Non-pigmented ciliary epithelial cell (primary cell): ENCODE measurements at places on chromosomes 5 and 9.

GRCh38 chr5:122264610-122265009 is 47.4 kb upstream of the SNCAIP start:
- DNase-seq = no peak

- no peak for DNase-seq
Measured at GRCh38 chr5:9817819-9818218, 187.7 kb upstream of the TAS2R1 start.

GRCh38 chr5:53030893-53031292 is 41.7 kb downstream of the ITGA2 start:
- no peak for DNase-seq

DNA sequence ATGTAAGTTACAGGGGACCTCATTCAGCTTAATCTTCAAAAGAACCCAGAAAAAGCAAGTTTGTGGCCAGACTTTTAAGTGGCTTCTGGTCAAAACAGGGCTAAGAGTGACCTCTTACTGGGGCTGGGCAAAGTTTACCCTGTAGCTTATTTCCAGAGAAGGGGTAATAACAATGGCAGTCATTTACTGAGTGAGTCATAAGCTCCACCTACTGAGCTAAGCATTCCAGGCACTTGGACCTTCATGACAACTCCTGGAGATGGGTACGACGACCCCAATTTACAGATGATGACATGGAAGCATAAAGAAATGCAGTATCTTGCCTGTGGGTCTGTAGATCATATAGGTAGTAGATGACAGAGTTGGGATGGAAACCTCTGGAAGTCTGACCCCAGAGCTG is 4.7 kb upstream of the GPR151 start:
- no peak for DNase-seq

- DNase-seq = no peak
Measured at GRCh38 chr9:2676466-2676865, 40.8 kb upstream of the KCNV2 start.

DNA sequence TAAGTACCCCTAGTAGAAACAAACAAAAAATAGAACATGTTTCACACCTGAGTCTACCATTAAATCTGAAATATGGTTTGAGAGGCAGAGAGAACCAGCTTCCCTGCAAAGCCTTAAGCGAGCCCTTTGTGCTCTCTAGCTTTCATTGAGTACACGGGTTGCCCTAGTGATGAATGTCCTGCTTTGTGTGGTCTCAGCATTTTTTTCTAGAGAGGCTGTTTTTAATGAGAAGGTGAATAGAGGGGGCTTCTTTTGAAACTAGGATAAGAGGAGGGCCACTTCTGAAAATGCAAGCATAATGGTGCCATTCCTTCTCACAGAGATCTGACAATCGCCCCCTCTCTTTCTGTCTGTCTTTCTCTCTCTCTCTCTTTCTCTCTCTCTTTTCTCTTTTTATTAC is 131.3 kb downstream of the MACIR start:
- DNase-seq = no peak

GRCh38 chr5:80184235-80185023 is 71.4 kb downstream of the SERINC5 start:
- no peak for DNase-seq
